ENCODE measurements at places on chromosomes 4 and X. TPM values are rescaled to one million over a fixed set of nuclear protein-coding genes. Genes with fewer than 3 reads are reported as not detected.

DNA sequence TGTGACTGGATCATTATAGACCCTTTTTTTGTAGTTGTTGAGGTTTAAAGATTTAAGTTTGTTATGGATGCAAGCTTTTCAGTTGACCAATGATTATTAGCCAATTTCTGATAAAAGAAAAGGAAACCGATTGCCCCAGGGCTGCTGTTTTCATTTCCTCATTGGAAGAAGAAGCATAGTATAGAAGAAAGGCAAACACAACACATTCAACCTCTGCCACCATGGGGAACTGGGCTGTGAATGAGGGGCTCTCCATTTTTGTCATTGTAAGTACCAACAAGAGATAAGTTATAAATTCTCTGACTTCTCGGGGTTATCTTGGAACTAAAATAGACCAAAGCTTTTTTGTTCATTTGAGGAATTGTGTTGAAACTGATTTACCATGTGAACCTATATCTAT lies at the start of gene CYBB:
CYBB (plus strand) TSS at position 203 of the 400 bp plus-strand sequence; CDS start at position 222, 19 bp downstream.
- no peak for DNase-seq

The KCNIP4 gene
- not detected for total RNA-seq

DNA sequence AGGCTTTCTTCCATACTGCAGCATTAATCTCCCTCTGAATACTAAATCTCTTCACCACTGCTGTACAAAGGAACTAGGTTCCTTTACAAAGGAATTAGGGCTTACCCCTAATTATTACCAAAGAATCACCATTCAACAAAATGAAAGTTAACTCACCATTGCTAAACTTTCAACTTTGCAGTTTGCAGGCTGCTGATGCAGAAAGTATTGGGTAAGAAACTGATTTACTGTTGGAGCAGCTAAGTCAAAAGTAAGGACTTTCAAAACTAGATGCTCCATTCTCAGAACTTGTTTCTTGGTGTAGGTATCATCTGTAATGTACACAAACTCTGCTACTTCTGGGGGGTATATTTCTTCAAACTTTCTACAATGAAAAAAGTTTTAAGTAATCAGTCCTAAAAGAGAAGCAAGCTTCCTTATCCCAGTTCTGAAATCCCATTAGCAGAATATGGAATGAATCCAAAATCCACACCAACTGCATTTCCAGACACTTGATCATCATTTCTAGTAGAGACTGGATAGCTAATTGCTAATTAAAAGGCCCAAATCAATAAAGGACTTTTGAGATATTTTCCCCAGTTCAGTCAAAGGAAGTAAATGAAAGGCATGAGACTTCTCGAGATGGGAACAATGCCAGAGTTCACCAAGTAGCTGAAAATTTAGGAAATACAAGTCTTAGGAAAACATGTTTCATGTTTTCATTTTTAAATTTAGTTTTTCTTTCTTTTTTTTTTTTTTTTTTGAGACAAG lies 4.3 kb downstream of the CCNA2 start:
- DNase-seq, result no peak

DNA sequence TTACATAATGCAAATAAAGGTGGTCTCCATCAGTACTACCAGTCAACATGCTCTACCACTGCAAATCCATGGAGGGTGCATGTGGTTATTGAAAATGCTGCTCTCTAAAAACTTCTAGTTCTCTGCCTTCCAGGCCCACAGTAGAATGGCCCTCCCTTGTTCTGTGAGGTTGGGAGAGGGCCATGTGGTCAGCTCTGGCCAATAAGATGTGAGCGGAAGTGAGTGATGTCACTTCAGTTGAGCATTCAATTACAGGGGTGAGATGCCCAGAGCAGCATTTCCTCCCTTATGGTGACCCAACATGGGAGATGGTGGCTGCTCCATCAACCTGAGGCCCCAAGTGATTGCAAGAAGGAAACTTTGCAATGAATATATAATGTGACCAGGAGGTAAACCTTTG lies 148.8 kb downstream of the CPEB2 start:
- no peak for DNase-seq

GRCh38 chrX:38342853-38343778 lies 9.3 kb upstream of the OTC start:
- no peak for DNase-seq

The PLS3 gene
- 5.1 TPM for total RNA-seq

- no peak for DNase-seq
Measured at GRCh38 chrX:138026211-138026610, 460.3 kb downstream of the ZIC3 start.

DNA sequence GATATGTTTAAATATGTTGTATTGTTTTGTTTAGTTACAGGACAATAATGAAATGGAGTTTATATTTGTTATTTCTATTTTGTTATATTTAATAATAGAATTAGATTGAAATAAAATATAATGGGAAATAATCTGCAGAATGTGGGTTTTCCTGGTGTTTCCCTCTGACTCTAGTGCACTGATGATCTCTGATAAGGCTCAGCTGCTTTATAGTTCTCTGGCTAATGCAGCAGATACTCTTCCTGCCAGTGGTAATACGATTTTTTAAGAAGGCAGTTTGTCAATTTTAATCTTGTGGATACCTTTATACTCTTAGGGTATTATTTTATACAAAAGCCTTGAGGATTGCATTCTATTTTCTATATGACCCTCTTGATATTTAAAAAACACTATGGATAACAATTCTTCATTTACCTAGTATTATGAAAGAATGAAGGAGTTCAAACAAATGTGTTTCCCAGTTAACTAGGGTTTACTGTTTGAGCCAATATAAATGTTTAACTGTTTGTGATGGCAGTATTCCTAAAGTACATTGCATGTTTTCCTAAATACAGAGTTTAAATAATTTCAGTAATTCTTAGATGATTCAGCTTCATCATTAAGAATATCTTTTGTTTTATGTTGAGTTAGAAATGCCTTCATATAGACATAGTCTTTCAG lies 26.9 kb downstream of the NUDT6 start:
- DNase-seq, result no peak

DNA sequence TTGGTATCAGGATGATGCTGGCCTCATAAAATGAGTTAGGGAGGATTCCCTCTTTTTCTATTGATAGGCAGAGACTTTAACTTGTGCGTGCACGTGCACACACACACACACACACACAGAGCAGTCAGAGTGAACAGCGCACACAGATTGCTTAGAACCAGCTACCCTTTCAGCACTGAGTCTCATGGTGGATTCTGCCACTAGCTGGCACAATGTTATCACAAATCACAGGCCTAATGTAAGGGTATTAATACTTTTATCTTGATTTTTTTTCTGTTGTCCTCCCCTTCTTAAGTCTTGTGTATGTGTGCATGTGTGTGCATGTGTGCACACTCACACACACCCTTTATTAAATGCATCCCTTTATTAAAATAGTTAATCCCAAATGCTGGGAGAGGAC lies 53.2 kb downstream of the HADH start:
- no peak for DNase-seq

The TBC1D8B gene
- 0.19 TPM for total RNA-seq

- DNase-seq, result no peak
Measured at GRCh38 chrX:6225288-6225910, 3.3 kb downstream of the NLGN4X start.
